Lung microvascular endothelial cell (primary cell): ENCODE measurements at places on chromosomes 16 and 17.

- peak; percentile 52 for DNase-seq
Measured at GRCh38 chr16:1707193-1707790, 1.3 kb downstream of the MAPK8IP3 start.

- no peak for DNase-seq
Measured at GRCh38 chr16:57374067-57374534, 1.8 kb downstream of the CX3CL1 start.

DNA sequence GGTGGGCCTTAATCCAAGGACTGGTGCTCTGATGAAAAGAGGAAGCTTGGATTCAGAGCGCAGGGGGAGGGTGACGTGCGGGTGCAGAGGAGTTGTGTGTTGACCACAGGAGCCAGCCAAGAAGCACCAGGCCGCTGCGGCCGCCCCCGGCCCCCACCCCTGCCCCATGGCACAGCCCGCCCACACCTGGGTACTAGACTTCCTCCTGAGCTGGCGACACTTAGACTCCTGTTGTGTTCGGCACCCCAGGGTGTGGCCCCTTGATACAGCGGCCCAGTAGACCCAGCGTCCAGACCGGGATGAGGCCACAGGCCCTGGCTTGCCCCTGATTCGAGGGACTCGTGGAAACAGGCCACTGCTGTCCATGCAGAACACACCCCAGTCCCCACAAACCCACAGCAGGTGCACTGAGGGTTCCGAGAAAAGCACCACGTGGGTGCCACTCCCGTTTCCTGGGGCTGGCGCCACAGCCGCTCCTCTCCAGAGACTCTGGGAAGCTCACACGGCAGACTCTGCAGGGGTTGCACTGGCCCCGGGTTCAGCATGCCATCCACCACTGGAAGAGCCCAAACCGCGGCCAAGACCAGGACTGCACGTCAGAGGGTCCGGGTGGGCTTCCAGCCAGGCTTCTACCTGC lies 5.7 kb upstream of the SNAI3 start:
- no peak for DNase-seq

DNA sequence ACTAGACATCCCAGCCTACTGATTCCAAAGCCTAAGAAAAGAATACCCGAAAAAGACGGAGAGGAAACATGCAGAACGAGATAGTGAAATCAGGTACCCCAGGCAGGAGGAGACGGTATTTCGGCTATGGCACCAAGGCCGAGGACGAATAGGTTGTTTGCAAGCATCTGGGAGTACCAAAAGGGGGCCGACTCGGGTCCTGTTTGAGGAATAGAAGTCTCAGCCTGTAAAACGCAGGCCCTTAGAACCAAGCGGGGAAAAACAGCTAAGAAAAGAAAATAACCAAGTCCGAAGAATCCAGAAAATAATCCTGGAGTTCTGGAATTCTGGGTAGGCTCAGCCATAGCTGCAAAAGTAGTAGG lies 537 bp downstream of the SLC35B1 start:
- DNase-seq: peak; percentile 29

DNA sequence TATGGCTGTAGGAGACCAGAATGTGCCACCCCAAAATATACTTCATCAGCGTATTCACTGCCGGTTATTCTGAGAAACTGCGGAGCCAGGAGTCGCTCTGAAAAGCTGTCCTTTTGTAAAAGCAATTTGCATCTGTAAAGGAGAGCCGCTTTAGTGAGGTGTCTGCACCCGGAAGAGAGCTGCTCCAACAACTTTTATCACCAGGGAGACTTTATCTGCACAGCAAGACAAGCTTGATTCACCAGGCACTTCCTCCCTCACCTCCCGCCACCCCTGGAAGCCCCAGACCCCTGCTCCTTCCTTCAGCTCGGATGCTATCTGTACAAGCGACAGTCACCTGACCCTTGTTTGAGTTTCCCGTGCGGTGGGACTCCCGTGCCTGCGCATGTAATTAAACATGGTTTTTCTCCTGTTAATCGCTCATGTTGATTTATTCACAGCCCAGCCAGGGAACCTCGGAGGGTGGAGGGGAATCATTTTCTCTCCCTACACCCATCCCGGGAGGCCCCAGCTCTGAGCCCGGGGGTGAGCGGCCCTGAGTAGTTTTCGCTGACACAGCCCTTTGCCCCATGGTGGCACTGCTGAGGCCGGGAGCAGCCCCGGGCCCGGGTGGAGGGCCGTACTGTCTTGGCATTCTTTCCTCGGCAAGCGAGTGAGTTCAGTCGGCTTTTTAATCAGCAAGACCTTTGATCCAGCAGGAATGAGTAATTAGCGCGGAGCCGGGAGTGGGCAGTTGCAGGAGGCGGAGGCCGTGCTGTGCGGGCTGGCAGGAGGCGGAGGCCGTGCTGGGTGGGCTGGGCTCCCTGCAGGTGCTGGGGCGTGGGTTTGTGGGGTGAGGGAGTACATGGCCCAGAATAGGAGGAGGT lies 222.7 kb upstream of the CIBAR2 start:
- no peak for DNase-seq

DNA sequence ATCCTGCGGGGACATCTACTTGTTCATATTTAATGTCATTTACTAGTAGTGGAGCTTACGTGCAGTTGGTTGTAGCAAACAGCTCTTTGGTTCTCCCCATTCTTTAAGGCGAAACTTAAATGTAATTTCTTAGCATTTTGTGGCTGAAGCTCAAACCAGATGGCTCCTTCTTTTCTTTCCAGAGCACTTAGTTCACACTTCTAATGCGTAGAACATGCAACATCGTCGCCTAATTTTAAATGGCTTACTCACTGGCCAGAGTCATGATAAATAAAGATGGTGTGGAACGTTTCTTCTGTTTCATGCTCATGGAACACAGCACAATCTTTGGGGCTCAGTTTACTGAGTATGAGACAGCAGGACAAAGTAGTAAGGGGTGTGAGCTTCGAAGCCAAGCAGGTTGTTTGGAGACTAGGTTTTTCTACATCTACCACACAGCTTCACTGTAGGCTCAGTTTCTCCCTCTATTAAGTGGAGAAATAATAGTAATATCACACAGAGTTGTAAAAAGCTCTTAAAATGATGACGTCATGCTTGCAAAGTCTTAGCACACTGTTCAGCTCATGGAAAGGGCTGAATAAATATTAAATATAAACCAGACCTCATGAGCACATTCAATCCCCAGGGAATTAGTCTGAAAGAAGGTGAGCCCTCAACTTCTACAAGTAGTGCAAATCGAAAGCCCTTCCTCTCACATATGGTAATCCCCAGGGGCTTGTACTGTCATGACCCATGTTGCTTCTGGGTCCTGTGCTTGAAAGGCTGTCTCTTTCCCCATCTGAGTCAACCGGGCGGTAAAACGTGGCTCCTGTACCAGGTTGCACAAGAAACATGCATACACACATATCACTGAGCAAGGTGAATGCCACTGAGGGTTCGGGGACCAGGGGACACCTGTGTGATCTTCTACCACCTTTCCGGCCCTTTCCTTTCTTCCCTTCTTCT lies 384.3 kb downstream of the CDH13 start:
- DNase-seq: no peak

DNA sequence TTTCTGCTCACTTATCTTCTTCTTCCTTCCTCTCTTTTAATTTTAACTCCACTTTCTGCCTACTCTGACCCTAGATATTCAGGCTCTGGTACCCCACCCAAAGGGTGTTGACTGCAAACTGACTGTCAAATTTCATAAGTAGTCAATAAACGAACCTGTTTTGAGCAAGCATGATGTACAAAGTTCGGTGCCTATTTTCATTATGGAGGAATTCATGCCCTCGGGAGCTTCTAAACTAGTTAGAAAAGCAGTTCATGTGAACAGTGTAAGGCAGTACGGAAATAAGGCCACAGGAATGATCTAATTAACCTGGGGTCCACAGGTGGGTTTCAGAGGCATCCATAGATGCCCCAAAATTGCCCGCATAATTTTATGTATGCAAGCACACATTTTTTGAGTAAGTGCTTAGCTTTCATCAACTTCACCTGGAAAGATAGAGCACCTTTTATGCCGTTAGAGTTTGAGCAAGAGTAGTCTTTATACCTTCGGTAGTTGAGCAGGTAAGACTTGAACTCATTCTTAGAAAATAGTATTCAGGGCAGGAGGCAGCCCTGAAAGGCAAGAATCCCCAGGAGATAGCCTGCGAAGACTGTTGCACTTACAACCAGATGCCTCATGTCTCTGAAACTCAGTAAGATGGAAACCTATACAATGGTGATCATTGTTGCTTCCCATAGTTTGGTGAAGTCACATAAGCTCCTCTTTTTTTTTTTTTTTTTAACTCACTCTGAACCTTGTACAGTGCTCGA lies 36.6 kb upstream of the TBX2 start:
- no peak for DNase-seq

DNA sequence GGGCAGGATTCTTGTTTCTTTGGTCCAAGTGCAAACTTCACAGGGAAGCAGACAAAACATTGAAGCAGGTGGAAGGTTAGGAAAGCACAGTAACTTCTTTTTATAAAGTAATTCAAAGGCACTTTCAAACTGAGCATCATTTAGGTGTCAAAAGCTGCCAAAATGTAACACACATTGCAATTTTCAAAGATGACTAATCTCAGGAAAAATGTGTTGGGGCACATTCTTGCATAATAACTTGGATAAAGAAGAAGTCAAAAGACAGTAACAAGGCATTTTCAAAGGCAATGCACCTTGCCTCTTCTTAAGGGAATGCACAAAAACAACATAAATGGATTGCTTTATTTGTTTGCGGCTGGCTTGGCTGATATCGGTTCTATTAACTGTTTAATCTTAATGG lies 3.6 kb downstream of the KCNJ2 start:
- DNase-seq: no peak

DNA sequence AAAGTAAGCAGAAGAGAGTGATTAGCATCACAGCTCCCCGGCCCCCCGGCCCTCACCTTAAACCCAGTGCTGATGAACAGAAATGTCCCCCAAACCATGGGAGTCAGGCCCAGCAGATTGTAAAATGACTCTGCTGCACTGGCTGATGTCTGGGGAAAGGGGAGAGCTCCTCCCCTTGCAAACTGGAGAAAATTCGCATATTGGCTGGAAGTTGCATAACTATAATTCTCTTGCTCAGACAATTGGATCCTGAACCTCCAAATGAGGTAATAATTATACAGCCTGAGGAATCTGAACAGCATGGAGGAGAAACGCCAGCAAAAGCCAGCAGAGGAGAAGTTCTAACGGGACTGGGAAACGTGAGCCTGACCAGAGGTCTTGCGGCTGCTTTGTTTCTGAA lies 109.7 kb downstream of the C16orf95 start:
- DNase-seq: no peak

DNA sequence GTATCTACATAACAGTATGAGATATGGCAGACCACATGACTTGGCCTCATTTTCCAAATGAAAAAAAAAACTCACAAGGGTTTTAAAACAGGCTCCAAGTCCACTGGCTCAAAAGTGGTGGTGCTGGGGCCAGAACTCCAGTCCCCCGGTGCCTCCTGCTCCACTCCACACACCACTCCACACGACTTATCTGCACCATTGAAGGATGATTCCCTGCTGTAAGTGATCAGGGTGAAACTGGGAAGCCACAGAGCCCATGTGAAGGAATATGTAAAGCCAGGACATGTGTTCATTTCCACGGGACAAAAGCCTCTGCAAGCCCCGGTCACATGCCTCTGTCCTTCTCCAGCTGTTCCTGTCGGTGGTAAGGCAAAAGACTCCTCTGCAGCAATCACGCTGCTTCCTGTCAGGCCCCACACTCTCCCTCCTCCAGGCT lies 97.2 kb downstream of the ZNF18 start:
- no peak for DNase-seq

DNA sequence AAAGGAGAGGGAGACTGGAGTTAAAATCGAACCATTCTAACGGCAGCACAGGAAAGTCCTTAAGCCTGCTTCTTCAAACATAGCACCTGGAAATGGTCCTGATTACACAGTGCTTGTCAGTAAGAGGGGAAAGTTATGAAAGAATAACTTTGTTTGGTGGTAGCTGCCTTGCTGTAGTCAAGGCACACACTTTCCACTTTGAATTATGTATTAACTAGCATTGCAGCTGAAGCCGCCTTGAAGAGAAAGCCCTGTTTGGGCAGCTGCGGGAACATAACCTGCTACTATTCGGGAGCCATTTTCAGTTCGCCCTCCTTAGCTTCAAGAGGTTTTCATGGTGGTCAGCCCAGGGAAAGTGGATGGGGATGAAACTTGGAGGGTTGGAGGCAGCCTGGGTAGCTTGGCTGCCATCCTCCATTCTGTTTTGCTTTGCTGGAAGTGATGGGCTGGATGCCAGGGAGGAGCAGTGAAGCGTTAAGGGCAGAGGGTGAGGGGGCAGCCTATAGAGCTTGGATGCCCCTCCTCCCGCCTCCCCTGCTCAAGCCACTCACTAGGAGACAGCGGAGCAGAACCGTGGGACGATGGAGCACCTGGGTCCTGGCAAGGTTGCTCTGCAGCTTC lies 5.3 kb upstream of the HAS3 start:
- no peak for DNase-seq
